Common myeloid progenitor, CD34-positive (primary cell): ENCODE measurements at places on chromosomes 7 and 10.

DNA sequence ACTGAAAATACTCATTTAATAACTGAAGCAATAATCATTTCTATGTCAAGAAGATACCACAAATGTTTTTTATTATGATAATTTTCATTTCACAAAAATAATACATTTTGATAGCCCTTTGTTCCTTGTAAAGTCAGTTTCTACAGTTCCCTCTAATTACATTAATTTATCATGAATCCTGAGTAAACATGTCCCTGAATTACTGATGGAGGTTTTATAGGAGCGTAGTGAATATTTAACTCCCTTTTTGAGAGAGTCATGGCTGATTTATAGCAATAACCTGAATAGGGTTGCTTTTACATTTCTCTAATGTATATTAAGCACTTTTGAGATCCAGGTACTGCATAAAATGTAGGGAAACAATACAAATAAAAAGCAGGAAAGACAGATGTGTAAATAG, 216.0 kb upstream of the DKK1 start:
- no peak for DNase-seq

DNA sequence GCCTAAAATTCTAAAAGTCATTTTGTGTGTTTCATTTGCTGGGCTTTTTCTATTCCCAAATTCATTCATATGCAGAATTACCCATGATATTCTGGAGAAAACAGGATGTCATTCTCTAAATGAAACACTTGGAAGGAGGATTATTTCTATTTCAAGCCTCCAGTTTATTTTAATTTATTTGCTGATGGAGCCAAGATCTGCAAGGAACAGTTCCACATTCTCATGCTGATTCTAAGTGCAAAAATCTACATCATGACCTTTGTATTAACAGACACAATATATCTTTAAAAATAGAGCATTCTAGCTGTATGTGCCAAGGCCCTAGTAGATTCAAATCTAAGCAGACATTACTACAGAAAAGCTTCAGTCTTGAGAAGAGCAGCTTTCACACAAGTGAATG, 51.3 kb upstream of the KCND2 start:
- no peak for DNase-seq

- no peak for DNase-seq
Measured at GRCh38 chr10:103725242-103725641, 130.1 kb downstream of the SH3PXD2A start.

GRCh38 chr7:4602905-4603842, 78.9 kb upstream of the FOXK1 start:
- no peak for DNase-seq

DNA sequence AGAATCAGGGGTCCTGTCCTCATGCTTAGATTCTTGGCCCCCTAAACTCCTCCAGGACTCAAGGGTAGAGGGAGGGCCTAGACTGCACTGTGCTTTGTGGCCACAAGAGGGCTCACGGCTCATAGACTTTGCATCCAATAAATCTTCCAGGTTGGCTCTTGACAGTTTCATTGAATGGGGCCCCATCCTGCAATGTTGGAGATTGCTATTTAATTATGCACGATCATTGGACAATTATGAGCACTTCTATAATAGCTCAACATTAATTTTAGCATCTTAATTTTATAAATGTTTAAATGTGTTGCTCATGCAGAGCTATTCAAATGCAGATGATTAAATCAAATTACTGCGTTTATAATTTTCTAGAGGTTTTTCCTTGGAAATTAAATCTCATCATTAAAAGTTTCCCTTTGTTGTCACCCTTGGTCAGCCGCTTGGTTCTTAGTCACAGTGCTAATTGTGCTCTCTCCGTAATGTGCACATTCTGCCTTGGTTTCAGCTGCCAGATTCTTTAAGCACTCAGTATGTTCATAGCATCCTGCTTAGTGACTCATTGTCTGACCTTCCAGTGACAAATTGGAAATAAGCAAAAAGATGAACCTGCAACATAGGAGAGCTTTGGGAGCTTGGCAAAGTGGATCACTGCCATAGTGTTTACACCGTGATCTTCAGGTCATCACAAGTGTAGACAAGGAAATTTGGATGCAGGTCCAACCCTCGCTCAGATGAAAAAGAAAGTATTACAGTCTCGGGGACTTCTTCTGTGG, 33.4 kb upstream of the PLPP4 start:
- DNase-seq = peak; percentile 71

DNA sequence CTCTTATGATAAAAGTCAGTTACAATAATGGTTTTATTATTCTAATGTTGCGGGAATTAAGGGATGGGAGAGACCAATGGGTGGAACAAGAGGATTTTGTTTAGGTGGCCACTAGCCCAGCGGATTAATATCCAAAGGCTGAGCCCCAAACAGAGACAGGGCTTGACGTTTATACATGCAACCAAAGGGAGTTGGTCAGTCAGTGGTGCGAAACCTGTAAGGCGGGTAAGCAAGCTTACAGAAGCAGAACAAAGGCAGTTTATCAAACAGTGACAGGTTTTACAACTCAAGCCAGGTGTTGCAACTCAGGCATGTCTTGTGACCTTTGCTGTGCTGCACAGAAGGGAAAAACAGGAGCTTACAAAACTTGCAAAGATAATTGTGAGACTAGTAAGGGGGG, 622.9 kb upstream of the MBL2 start:
- no peak for DNase-seq

GRCh38 chr7:67422601-67423000, 426.0 kb downstream of the TYW1 start:
- no peak for DNase-seq

GRCh38 chr10:112532956-112533355, 85.9 kb downstream of the VTI1A start:
- DNase-seq = no peak

DNA sequence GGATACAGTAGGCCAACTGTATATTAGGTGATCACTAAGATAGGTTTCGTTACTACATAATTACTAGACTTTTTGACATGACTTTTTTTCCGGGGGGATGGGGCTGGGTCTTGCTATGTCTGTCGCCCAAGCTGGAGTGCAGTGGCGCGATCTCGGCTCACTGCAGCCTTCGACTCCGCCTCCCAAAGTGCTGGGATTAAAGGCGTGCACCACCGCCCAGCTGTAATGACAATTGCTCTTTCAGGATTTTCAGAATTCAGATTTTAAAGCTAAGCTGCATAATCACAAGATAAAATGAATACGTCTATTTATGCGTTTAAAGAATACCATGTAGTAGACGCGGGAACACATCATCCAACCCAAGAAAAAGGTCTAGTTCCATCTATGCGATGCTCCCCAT, 982 bp downstream of the IDI1 start:
- DNase-seq = peak; percentile 21

DNA sequence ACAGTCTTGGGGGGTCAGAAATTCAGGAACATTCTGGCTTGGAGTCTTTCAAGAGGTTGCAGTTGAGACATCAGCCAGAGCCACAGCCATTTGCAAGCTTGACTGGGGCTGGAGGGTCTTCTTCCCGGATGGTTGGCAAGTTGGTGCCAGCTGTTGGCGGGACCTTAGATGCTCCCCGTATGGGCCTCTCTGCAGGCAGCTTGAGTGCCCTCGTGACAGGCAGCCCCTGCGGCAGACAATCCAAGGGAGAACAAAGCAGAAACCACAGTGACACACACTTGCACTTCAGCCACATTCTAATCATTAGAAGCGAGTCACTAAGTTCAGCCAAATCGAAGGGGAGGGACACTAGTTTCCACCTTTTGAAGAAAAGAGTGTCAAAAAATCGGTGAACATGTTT, 59.4 kb upstream of the MXI1 start:
- peak; percentile 94 for DNase-seq

DNA sequence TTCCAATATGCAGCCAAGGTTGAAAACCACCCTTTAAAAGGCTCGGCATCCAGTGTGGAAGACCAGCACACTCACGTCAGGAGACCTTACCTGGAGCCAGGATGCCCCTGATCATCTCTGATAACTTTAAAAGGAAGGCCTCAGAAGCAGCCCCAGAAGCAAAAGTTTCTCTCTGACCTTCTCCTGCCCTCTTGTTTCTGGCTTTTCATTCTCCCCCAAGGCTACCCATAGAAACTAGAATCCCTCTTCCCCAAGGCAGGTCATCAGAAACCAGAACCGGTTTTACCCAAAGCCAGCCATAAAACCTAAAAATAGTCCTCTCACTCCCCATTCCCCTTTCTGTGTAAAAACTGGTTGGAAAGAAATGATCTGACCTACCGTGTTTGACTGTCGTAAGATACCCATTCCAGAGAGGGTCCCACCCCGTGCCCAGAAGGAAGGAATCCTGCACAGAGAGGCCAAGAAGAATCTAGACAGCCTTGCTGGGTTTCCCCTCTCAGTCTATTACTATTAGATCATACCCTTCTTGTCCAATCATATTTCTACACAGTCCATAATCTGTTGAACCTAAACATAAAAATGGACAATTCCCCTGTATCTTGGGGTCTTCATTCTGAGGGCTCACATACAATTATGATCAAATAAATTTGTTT, 17.5 kb upstream of the TSPAN14 start:
- no peak for DNase-seq

DNA sequence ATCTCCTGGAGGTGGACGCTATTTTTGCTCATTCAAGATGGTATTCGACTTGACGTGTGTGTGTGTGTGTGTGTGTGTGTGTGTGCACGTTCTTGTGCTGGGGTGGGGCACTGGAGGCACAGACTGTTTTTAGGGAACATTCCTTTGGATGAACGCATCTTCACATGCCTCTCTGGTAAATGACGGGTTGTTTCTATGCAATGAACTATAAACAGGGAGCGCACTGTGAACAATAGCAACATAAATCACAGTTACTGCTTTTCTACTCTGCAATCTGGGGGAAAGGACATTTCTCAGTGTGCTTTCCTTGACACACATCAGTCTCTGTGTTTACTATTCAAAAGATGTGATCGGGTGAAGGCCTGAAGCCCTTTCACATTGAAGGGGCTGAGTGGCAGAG, 120.1 kb upstream of the PITRM1 start:
- DNase-seq = no peak
